Transverse colon (tissue), 4 donors: ENCODE measurements at places on chromosomes 6 and 20. TPM values are rescaled to one million over a fixed set of nuclear protein-coding genes. Genes with fewer than 3 reads are reported as not detected.
A peak's percentile ranks its signal among the peaks of the same experiment; 100 is the strongest.

GRCh38 chr6:56655249-56655648 is 12.6 kb upstream of the DST start:
- H3K27ac ChIP-seq: peak overlapping the region; percentile 69
- no peaks in the 10 kb centered on the region for H3K36me3 ChIP-seq
- no peak overlapping the region for H3K4me3 ChIP-seq

DNA sequence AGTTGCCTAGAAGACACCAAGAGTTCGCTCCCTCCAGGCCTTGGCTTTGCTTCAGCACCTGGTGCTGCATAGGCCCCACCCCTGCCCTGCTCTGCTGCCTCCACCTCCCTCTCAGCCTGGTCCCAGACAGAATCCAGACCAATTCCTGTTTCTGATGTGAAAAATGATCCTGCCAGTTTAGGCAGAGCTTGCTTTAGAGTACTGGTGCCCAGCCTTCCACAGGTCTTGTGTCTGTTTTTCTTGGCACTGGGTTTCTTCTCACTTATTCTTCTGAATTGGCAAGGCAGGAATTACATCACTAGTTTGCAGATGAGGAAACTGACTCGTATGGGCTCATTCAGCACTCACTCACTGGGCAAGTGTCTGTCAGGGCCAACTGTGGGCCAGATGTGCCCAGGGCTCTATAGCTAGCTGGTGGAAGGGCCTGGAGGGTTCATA is 53.0 kb downstream of the HLA-A start:
- no peaks in the 10 kb centered on the region for H3K4me1 ChIP-seq
- no peak overlapping the region for H3K4me3 ChIP-seq
- H3K27ac ChIP-seq: no peak overlapping the region
- H3K27me3 ChIP-seq: no peaks in the 10 kb centered on the region
- no peaks in the 10 kb centered on the region for H3K36me3 ChIP-seq

DNA sequence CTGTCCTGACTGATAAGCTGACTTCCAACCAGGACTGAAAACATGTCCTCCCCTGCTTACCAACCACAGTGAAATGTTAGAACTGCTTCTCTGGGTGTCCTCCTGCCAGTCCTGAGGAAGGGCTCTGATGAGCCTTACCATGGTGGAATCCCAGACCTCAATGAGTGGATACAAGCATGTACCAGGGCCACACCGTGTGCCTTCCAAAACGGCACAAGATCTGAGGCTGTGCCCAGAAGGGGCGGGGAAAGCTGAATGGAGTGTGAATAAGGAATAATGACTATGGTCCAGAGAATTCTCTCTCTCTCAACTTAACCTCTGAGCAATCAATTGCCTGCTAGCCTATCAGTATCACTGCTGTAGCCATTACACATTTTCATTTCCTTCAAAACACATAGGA is 51.7 kb downstream of the PDE10A start:
- H3K36me3 ChIP-seq: no peaks in the 10 kb centered on the region
- H3K27ac ChIP-seq: no peak overlapping the region
- H3K27me3 ChIP-seq: no peaks in the 10 kb centered on the region
- H3K4me3 ChIP-seq: no peak overlapping the region

DNA sequence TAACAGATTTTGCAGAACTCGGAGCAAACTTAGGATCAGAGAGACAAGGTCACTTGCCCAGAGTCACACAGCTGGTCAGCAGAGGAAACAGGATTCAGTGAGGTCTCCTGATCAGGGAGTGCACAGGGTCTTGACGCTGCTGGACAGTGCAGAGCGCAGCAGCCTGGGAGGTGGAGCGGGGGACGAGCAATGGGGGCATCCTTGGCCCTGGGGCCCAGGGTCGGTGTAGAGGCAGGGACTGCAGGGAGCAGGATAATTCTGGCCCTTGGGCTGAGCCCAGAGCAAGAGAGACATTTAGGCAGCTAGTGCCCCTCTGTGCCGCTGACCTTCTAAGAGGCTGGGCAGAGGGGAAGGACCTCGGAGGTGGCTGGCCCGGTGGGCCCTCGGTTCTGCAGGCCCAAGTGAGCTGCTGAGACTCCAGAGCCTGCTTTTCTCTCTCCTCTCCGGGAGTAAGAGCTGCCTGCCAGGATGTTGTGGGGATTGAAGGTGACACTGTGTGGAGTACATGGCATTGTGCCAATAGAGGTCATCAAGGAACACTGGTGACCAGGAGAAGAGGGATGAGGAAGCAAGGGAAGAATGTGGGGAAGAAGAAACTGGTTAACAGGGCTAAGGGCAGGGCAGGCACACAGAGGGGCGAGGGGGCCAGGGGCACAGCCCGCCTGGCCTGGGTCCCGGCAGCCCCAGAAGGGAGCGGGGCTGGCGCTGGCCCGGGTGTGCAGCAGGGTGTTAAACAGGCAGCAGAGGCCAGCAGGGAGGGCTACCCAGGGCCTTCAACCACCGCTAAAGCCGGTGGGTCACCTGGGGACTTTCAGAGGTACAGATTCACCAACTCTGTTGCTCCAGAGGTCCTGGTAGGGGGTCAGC is 122.0 kb downstream of the AGPAT4 start:
- no peak for DNase-seq
- H3K4me3 ChIP-seq: no peak overlapping the region
- H3K36me3 ChIP-seq: no peaks in the 10 kb centered on the region
- H3K4me1 ChIP-seq: no peaks in the 10 kb centered on the region

- no peaks in the 10 kb centered on the region for H3K36me3 ChIP-seq
- H3K27me3 ChIP-seq: no peaks in the 10 kb centered on the region
- no peak overlapping the region for H3K4me3 ChIP-seq
- no peak overlapping the region for H3K27ac ChIP-seq
- H3K4me1 ChIP-seq: no peaks in the 10 kb centered on the region
Measured at GRCh38 chr6:20853828-20854227, 319.6 kb downstream of the CDKAL1 start.

DNA sequence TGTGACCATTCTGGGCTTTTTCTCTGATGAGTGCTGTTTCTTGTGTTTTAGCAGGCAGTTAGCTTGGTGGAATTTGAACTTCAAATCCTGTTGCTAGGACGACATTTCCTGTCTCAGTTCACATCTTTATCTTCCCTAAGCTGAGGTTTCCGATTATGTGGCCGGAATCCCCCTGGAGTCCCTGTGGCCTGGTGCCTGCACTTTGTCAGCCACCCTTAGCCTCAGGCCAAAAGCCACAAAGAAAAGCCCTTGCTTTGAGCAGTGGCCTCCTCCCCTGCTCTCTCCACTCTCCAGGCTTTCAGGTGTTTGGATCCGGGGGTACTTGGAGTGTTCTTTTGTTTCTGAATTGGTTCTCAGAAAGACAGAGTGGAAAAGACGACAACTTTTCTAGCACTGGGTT is 59.9 kb upstream of the PMEPA1 start:
- no peaks in the 10 kb centered on the region for H3K36me3 ChIP-seq
- H3K27ac ChIP-seq: no peak overlapping the region
- no peaks in the 10 kb centered on the region for H3K27me3 ChIP-seq
- no peak for DNase-seq

GRCh38 chr6:69775585-69775849 is 21.3 kb downstream of the LMBRD1 start:
- DNase-seq: no peak
- H3K4me3 ChIP-seq: no peak overlapping the region
- peaks cover under 1% of the 10 kb centered on the region for H3K4me1 ChIP-seq
- H3K27ac ChIP-seq: no peak overlapping the region
- H3K36me3 ChIP-seq: no peaks in the 10 kb centered on the region
- no peaks in the 10 kb centered on the region for H3K27me3 ChIP-seq

DNA sequence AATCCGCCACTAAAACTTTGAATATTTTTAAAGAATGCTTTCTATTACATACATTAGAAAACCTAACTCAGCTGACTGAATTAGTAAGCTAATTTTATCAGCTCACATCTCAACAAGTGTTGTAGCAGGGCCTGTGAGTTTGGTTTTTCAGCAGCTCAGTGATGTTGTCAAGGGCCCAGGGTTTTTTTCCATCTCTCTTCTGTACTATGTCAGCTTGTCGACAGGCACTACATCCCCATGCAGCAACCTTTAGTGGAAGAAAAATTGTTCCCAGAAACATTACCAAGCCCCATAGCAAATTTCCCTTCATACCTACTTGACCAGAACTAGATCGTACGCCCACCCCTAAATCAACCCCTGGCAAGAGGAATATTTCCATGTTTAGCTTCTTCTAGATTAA is 170.3 kb upstream of the TNFAIP3 start:
- H3K27me3 ChIP-seq: no peaks in the 10 kb centered on the region
- H3K36me3 ChIP-seq: no peaks in the 10 kb centered on the region

- no peak overlapping the region for H3K27ac ChIP-seq
- H3K36me3 ChIP-seq: no peaks in the 10 kb centered on the region
- no peak overlapping the region for H3K4me3 ChIP-seq
- H3K27me3 ChIP-seq: no peaks in the 10 kb centered on the region
Measured at GRCh38 chr6:134359302-134359701, 41.4 kb upstream of the SGK1 start.

- no peak for DNase-seq
- no peaks in the 10 kb centered on the region for H3K4me1 ChIP-seq
- H3K27me3 ChIP-seq: no peaks in the 10 kb centered on the region
- H3K27ac ChIP-seq: no peak overlapping the region
- no peaks in the 10 kb centered on the region for H3K36me3 ChIP-seq
Measured at GRCh38 chr20:54047048-54047447, 23.3 kb downstream of the BCAS1 start.

DNA sequence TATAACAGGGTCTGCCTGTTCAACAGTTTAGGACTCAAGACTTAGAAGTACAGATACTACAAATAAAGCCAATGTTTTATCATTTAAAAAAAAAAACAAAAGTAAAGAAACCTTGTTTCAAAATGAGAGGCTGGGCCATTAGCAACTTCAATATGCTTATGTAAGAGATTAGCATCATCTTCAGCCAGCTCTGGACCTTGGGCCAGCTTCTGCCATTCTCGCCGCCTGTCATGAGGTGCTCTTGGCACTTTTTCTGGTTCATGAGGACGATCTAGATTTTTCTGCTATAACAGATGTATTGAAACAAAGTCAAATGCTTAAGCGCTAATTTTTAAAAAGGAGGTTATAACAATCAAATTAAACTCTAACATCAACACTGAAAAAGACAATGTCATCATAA is 74.2 kb downstream of the WASF1 start:
- no peak overlapping the region for H3K27ac ChIP-seq
- no peaks in the 10 kb centered on the region for H3K36me3 ChIP-seq

DNA sequence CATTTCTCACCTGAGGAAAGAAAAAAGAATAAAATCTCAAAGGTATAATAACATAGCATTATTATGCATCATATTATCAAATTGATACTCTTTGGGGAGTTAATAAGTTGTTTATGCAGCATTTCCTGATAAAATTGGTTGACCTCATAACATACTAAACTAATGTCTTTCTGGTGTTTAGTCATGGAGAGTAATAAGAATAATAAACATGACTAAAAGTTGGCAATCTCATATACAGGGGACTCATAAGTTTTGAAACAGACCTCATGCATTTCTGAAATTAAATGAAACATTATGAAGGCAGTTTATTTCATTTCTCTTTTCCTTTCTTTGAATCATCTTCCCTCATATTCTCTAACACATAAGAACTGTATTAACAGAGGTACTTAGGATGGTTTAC is 60.5 kb upstream of the PRDM1 start:
- no peaks in the 10 kb centered on the region for H3K27me3 ChIP-seq
- H3K27ac ChIP-seq: no peak overlapping the region
- DNase-seq: no peak
- no peak overlapping the region for H3K4me3 ChIP-seq
- no peaks in the 10 kb centered on the region for H3K4me1 ChIP-seq
- H3K36me3 ChIP-seq: no peaks in the 10 kb centered on the region

GRCh38 chr20:45247865-45248264 is 6.5 kb downstream of the SLPI start:
- no peak for DNase-seq
- no peaks in the 10 kb centered on the region for H3K36me3 ChIP-seq
- no peaks in the 10 kb centered on the region for H3K4me1 ChIP-seq
- no peak overlapping the region for H3K27ac ChIP-seq
- peaks cover 50% of the 10 kb centered on the region for H3K27me3 ChIP-seq
- H3K4me3 ChIP-seq: no peak overlapping the region

GRCh38 chr6:35057449-35058357 is 83.4 kb downstream of the TCP11 start:
- no peak overlapping the region for H3K4me3 ChIP-seq
- no peak for DNase-seq
- no peaks in the 10 kb centered on the region for H3K36me3 ChIP-seq
- H3K27ac ChIP-seq: peak overlapping the region; percentile 36
- H3K27me3 ChIP-seq: no peaks in the 10 kb centered on the region

- H3K4me1 ChIP-seq: no peaks in the 10 kb centered on the region
- H3K36me3 ChIP-seq: no peaks in the 10 kb centered on the region
- no peak for DNase-seq
- no peak overlapping the region for H3K4me3 ChIP-seq
Measured at GRCh38 chr6:87671555-87672029, 30.4 kb downstream of the AKIRIN2 start.

GRCh38 chr6:35425284-35425683 is 26.9 kb upstream of the FANCE start:
- H3K4me1 ChIP-seq: no peaks in the 10 kb centered on the region
- no peak overlapping the region for H3K27ac ChIP-seq
- no peak overlapping the region for H3K4me3 ChIP-seq
- no peaks in the 10 kb centered on the region for H3K36me3 ChIP-seq
- H3K27me3 ChIP-seq: no peaks in the 10 kb centered on the region

- H3K27me3 ChIP-seq: no peaks in the 10 kb centered on the region
- H3K4me1 ChIP-seq: no peaks in the 10 kb centered on the region
- no peaks in the 10 kb centered on the region for H3K36me3 ChIP-seq
- no peak overlapping the region for H3K4me3 ChIP-seq
Measured at GRCh38 chr20:40769677-40770285, 80.7 kb upstream of the MAFB start.

- H3K4me1 ChIP-seq: no peaks in the 10 kb centered on the region
- DNase-seq: peak; percentile 83
- no peaks in the 10 kb centered on the region for H3K36me3 ChIP-seq
- H3K27ac ChIP-seq: no peak overlapping the region
Measured at GRCh38 chr6:113306552-113307145, 550.5 kb upstream of the MARCKS start.

DNA sequence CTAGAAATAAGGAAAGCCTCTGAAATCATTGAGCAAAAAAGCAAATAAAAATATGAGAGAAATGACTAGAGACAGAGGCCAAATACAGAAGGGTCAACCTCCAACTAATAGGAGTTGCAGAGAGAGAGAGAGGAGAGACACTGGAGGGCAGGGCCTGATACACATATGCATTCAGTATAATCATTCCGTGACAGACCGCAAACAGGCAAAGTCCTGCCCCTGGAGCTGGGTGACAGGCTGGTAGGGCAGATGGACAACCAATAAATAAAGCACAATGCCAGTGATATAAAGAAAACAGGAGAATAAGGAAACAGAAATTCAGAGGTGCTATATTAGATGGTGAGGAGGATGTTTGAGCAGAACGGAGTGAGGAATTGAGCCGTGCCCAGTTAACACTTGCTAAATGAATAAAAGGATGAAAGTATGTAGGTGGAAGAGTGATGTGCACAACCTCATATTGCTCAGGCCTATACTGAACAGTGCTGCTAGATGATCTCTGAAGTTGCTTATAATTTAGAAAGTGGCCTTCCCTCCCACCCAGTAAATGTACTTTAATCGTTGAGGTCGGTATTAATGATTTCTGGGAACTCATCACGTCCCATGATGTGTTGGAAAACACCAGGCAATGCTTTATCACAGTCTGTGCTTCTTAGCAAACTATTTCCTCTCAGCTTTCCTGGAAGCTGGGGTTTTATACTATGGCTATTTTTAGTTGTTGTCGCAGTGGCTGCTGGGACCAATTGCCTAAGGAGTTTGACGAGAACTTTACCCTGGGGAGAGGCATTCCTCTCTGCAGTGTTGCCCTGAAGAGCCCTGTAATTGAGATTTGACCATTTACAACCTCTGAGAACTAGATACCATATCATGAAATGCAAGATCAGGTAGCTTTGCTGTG is 37.6 kb upstream of the CLIC5 start:
- no peaks in the 10 kb centered on the region for H3K36me3 ChIP-seq
- H3K4me1 ChIP-seq: peaks cover 6% of the 10 kb centered on the region
- DNase-seq: peak; percentile 64
- H3K27me3 ChIP-seq: no peaks in the 10 kb centered on the region
- H3K27ac ChIP-seq: peak overlapping the region; percentile 85
- H3K4me3 ChIP-seq: no peak overlapping the region

The DCBLD1 gene
- 19.4 TPM for total RNA-seq

The AGPAT4 gene
- 6.0 TPM for total RNA-seq

The ULBP3 gene
- not detected for total RNA-seq
